ENCODE measurements at places on chromosomes 4 and X.
A peak's percentile ranks its signal among the peaks of the same experiment; 100 is the strongest.

DNA sequence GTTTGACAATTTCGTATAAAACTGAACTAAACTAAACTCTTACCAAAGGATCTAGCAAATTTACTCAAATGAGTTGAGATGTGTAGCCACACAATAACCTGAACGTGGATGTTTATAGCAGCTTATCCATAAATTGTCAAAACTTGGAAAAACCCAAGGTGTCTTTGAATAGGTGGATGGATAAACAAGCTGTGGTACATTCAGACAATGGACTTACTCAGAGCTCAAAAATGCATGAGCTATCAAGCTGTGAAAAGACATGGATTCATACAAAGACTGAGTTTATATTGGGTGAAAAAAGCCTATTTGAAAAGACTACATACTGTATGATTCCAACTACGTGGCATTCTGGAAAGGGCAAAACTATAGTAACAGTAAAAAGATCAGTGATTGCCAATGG lies 69.5 kb downstream of the LARP1B start:
- DNase-seq: no peak

- no peak for DNase-seq
Measured at GRCh38 chr4:60805500-60806313, 394.4 kb upstream of the ADGRL3 start.

DNA sequence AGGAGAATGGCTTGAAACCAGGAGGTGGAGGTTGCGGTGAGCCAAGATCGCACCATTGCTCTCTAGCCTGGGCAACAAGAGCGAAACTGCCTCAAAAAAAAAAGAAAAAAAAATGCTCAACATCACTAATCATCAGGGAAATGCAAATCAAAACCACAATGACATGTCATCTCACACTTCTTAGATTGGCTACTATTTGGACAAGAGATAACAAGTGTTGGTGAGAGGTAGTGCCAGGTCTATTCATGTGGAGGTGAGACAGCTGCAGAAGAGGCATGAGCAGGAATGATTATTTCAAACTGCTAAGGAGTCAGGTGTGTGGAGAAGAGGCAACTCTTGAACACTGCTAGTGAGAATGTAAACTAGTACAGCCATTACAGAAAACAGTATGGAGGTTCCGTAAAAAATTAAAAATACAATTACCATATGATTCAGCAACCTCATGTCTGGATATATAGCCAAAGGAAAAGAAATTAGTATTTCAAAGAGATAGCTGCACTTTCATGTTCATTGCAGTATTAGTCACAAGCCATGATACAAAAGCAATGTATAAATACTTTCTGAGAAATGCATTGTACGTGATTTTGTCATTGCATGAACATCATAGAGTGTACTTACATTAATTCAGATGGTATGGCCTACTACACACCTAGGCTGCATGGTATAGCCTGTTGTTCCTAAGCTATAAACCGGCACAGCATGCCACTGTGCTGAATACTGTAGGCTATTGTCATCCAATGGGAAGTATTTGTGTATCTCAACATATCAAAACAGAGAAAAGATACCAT lies 75.3 kb downstream of the TMEM144 start:
- DNase-seq: no peak

- DNase-seq: no peak
Measured at GRCh38 chr4:178738026-178738425, 1295.8 kb upstream of the AGA start.

DNA sequence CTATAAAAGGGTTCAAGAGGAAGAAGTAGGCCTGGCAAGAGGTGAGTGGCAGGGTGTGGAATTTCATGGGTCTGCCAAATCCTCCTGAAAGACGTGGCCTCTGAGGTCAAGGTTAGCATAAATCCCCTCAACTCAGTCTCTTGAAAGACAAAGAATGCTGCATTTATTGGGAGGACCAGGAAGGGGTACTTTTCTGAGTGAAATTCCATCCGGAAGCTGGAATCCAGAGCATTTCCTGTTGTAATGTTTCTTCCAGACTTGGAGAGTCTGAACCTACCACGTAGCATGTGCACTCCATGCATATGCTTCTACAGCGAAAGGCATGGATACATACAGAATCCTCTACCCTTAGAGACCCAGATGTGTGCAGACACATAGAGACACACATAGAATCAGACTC lies 13.4 kb upstream of the FGD1 start:
- no peak for DNase-seq

- peak; percentile 17 for DNase-seq
Measured at GRCh38 chrX:155068165-155068564, 2.8 kb downstream of the CMC4 start.

- DNase-seq: no peak
Measured at GRCh38 chr4:98586962-98587354, 71.5 kb downstream of the TSPAN5 start.

- no peak for DNase-seq
Measured at GRCh38 chr4:140839888-140840790, 84.0 kb upstream of the TBC1D9 start.

DNA sequence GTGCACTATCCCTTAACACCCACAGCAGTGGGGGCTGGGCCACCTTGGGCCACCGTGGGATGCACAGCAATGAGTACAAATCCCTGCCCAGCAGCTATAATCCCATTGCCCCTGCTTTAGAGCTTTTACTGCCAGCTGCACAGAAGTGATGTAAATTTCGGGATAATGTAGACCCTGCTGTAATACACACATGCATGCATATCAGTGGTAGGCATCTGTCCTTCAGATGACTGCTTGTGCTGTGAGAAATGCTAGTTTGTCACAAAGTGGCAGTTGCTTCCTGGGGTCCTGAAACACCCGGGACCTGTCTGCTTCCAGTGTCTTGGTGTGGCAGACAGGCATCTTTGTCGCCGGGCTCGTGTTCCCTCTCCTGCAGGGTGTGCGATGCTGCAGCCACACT lies 14.1 kb downstream of the NSG1 start:
- no peak for DNase-seq

GRCh38 chr4:111228396-111228795 lies 605.5 kb upstream of the PITX2 start:
- DNase-seq: no peak

DNA sequence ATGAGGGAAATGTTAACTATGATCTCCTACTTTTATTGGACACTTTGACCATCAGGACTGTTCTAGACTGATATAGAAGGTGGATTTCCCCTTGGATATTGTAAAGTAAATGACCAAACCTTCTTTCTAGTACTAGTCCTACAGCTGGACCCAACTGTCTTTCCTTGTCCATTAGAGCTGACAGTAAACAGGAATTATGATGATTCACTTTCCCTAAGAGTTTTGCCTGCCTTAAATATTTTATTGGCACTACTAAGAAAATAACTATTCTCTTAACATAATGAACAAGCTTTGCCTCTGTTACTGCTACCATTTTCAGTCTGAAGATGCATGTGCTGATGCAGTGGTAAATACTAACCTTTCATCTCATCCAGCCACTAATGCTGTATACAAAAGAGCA lies 915.4 kb downstream of the CENPC start:
- no peak for DNase-seq

- DNase-seq: no peak
Measured at GRCh38 chr4:15912236-15912635, 26.3 kb downstream of the FGFBP1 start.

DNA sequence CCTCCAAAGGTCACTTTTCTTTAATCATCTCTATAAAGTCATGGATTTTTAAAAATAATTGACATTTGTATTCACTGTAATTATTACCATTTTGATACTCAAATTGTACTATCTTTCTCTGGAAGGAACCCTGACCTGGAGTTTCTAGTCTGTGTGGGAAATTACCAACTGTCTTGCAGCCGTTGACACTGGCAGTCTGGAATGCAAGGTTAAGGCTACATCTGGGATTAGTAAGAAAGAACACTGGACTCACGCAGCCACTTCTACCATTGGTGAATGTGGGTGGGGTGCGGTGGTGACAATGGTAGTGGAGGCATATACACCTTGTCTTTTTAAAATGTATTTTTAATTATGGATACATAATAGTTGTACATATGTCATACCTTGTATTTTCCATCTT lies 40.9 kb downstream of the EGF start:
- no peak for DNase-seq

DNA sequence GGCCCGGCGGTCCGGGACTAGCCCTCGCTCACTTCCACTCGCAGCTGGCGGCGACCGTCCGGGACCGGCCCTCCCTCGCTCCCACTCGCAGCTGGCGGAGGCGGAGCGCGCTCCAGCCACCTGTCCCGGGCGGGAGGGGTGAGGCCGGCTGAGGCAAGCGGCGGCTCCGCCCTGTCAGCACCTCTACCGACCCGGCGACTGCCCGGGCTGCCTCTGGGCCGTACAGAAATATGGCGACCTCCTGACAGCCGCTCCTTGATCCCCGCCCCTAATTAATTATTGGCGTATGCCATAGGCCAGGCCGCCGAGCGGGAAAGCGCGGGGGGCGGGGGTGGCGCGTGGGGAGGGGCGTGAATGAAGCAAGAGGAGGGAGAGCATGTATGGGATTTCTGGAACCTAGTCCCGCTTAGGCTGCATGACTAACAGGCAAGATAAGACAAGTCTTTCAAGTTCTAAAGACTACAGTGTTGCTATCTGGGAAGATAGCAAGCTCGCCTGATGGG lies at the start of gene MORC4:
Gene MORC4, minus strand, starts transcription at position 200 of the 503 bp plus-strand sequence. CDS start 243 bp downstream, outside the sequence.
- DNase-seq: no peak

GRCh38 chrX:145405012-145405411 lies 157.7 kb downstream of the SPANXN1 start:
- no peak for DNase-seq

- no peak for DNase-seq
Measured at GRCh38 chrX:121569609-121570008, 522.2 kb downstream of the GLUD2 start.

DNA sequence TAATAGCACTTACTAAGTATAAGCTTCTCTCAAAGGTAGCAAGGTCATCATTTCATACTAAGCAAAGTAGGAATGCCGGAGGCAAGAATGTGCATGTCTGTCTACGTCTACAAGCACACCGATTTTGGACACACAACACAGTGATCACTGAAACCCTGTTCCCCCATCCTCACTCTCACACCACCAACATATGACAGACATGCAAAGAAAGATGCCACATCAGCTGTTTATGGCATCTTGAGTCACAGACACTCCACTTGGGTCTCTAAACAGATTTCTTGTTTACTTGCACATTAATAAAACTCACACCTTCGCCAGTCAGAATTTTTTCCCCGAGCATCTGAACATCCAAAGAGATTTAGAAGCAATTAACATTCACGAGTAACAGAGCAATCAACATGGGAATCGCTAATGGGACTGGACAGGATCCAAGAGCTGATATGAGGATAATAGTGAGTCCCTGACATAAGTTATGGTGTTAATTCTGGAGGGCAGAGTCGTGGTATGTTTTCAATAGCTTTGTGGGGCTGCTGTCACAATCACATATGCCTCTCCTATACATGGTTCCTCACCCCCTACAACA lies 324.1 kb downstream of the DHX15 start:
- DNase-seq: no peak

- DNase-seq: no peak
Measured at GRCh38 chr4:107650251-107650650, 69.8 kb downstream of the PAPSS1 start.

DNA sequence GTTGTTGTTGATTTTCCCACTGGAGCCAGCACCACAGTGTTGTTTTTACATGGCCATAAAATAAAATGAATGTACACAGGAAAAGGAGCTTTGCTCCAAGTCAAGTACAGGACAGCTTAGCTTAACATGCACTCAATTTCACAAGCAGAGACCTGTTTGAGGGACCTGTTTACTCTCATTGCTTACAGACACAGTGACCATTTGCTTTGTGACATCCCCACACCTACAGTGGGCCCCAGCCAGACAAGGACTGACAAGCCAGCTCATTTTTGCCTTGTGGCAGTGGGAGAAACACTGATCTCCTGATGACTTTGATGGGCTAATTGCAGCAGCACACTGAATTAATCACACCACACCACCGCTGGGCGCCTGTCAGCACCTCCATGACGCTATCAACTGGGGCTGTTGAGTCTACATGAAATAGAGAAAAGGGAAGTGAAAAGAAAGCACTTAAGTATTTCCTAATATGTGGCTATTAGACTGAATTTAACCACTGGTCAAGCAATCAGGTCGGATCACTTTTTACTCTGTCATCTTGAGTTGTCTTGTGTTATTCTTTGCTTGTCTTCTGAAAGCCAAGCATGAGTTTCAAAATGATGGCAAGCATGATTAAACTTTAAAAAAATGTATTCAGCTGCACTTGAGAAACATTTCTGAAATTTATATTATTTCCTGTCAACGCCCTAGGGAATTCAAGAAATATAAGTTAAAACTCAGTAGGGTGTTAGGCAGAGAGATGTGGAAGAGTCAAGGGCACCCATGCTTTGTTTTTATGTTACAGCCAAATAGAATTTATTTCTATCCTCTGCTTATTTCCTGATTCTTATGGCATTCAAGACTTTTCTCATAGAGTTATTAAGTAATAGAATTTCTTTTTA lies 557.7 kb downstream of the RAB28 start:
- DNase-seq: no peak

- DNase-seq: no peak
Measured at GRCh38 chr4:82885410-82885809, 5.5 kb downstream of the SEC31A start.

DNA sequence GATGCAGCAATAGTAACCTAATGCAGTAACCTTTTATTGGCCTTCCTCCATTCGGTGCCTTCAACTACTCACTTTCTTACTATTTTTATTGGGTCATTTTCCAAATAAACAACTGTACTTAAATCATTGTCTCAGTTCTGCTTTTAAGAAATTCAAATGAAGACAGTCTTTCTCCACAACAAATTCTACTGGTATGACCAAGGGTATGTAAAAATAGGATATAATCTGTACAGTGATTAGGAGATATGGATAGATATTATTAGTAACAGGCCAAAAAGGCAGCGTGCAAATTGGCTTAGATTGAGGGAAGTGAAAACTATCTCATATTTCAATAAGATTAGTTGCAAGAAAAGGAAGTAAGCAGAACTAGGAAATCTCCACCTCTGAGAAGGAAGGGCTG lies 177.4 kb upstream of the PPP1R2C start:
- DNase-seq: no peak

DNA sequence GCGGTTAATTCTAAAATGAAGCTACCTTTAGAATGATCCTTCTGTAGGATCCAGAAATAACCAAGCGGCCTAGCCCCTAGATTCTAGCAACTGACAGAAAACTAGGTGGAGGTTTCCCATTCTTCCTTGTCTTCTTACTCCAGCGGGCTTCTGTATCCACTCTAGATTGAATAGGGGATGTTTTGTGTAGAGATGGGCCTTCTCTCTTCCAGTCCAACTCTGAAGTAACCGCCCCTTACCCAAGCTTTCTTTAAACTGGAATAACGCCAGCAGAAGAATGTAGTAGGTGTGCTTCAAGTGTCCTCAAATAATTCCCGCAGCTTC lies 386 bp upstream of the TMEM184C start:
- no peak for DNase-seq

DNA sequence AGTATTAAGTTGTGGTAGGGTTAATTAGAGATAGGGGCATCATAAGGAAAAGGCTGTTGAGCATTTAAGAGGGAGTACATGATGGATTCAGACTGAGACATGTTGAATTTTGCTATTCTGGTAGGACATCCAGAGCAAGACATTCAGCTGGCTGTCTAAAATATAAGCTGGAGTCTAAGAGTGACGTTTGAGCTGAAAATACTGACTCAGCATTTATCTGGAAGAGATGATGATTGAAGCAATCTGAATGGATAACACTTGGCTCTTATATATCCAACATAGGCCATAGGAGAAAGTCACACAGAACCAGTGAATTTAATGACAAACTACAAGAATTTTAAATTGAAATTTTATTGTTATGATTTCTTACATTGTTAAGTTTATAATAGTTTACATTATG lies 114.3 kb downstream of the CENPC start:
- DNase-seq: no peak

GRCh38 chr4:169934794-169935429 lies 91.3 kb downstream of the MFAP3L start:
- no peak for DNase-seq

Measured in SW 1271 (cell line).